Activated CD4-positive, alpha-beta T cell treated with anti-CD3 and anti-CD28 coated beads for 36 hours (primary cell): ENCODE measurements at places on chromosomes 3 and 15. TPM values are rescaled to one million over a fixed set of nuclear protein-coding genes. Genes with fewer than 3 reads are reported as not detected.

DNA sequence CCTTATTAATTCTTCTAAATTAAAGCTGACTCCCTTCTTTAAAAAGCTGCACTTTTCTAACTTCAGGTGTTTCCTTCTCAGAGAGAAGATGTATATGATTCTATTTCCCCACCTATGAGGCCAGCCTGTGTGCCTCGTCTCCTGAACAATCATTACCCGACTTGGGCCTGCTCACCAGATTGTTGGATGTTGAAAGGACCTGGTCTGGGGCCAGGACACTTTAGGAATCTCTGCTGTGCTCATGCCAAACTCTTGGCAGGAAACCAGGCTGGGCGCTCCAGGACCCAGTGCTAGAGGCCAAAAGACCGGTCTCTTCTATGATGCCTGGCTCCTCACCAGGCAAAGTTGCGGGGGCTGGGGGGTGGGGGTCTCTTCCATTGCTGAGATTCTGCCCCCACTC lies 16.9 kb upstream of the LRRC31 start:
- DNase-seq: no peak

- no peak for DNase-seq
Observed at GRCh38 chr3:23422517-23422851, 219.4 kb downstream of the UBE2E2 start.

GRCh38 chr3:45153658-45154437 lies 7.7 kb upstream of the CDCP1 start:
- no peak for DNase-seq

DNA sequence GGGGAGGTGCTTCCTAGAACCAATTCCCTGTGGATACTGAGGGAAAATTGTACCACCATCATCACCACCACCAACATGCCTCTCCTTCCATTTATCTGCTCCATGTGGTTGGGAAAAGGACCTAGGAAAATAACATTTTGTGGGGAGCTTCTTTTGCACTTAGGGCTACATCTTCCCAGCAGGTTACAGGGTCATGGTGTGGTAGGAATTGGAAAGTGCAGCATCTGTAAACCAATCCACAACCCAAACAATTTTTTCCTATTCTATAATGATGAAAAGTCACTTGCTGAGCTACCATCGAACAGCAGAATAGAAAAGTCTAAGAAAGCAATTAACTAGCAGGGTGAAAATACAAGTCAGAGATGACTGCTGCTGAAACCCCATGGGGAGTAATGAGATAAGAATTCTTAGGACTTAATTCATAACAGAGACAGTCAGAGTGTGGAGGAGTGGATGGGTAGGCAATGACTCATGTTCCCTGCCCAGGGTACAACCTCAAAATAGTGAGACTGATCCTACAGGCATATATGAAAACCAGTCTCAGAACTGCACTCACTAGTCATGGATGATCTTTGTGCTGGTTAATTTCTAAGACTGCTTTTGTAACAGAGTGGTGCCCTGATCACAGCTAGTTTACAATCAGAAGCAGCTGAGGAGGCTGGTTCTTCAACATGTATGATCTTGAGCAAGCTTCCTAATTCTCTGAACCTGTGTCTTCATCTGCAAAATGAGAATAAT lies 38.1 kb upstream of the LEKR1 start:
- DNase-seq: peak; percentile 55

GRCh38 chr3:25420147-25420546 lies 7.9 kb upstream of the RARB start:
- DNase-seq: no peak

DNA sequence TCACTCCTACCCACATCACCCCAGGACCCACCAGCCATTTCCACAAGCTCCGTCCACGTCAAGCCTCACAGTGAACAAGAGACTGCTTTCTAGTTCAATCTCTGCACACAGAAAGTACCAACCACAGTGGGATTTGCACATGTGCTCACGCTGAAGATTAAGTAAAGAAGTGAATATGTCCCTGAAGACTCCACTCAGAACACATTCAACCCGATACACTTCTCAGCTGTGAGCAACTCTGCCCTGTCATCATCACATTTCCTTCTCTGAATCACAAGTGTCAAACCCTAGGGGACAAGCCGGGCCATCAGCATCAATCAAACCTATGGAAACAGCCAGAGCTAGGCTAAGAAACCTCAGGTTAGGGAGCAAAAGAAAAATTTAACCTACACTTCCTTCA lies 1.9 kb downstream of the STIMATE start:
- peak; percentile 69 for DNase-seq

GRCh38 chr3:110569073-110569472 lies 502.5 kb upstream of the NECTIN3 start:
- DNase-seq: no peak

DNA sequence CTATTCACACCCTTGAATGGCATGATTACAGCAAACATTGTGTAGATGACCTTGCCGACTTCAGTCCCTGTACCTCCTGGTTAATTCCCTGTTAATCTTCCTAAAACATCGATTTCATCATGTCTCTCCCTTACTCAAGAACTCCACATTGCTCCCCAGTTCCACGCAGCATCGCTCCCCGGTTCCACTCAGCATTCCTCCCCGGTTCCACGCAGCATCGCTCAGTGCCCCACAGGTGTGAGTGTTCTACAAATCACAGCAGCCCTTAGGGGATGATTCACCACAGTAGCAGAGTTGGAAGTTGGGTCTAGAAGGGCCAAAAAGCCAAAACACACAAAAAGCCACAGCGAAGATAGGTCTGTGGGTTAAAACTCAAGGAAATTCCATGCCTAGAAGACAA lies 8.6 kb upstream of the TNK2 start:
- no peak for DNase-seq

- no peak for DNase-seq
Observed at GRCh38 chr3:90007778-90008499, 900.5 kb downstream of the EPHA3 start.

GRCh38 chr3:27715863-27716262 lies 6.3 kb downstream of the EOMES start:
- DNase-seq: no peak

DNA sequence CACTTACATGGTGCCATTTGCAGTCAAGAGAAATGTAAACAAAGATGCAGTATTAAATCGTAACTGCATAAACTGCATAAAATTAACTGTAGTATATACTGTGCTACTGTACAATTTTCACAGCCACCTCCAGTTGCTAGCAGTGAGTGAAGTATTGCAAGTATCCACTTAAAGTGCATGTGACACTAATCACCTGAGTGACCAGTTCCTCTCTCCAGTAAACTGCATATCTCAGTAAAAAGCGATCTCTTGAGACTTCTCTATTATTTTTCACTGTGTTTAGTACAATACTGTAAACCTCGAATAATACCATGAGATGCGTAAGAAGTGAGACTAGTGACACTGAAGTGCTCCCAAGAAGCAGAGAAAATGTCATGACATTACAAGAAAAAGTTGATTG lies 111.7 kb upstream of the PLXND1 start:
- DNase-seq: no peak

DNA sequence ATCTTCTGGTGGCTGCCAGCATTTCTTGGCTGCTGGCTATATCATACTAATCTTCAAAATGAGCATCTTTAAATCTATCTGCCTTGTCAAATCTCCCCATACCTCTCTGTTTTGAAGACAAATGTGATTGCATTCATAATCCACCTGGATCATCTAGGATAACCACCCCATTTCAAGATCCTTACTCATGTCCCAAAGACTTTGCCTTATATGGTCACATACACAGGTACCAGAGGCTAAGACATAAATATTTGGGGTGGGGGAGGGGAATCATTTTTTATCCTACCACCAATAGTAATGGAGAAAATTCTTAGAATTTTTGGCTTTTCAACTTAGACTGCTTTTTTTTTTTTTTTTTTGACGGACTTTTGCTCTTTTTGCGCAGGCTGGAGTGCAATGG lies 970.8 kb downstream of the PLOD2 start:
- no peak for DNase-seq

- DNase-seq: peak; percentile 30
Observed at GRCh38 chr3:127456471-127457093, 134.0 kb downstream of the TPRA1 start.

DNA sequence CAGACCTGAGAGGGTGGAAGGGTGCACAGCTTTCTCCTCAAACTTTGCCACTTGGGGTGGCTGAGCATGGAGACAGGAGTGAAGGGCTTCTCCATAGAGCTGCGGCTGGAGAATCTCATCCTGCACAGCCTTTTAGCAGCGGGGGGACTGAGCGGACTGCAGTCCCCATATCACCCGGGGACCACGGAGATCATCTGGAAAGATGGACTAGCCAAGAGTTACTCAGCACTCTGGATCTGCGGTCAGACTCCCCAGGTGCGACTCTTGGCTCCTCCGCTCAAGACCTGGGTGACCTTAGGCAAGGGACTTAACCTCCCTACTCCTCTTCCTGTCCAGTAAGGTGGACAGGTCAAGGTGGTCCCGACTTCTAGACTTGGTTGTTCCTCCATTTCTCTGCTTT lies 125.8 kb upstream of the MEF2A start:
- DNase-seq: no peak

DNA sequence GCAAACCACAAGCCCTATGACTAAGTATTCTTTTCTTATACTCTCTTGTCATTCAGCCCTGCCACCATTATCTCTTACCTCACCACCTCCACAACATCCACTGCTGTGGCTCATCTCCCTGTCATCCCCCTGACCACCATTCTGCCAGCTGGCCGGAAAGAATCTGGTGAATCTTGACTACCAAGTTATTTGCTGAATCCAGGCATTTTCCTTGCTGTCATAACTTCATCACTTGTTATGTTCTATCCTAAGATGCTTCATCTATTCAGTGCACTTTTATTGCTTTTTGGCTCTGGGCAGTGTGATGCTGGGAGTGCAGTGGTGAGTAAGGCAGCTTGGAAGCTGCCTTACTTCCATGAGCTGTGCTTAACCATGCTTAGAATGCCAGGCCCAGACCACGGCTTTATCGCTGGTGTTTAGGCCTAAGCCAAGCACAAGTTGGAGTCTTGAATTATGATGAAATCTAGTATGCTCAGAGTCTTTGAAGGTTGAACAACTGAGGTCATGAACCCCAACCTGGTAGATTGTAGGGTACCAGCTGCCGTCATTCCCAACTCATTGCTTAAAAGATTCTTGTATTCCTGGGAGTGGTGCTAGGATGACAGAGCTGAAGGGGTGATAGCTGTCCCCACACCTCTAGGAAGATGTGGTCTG lies 27.0 kb upstream of the APH1B start:
- no peak for DNase-seq

DNA sequence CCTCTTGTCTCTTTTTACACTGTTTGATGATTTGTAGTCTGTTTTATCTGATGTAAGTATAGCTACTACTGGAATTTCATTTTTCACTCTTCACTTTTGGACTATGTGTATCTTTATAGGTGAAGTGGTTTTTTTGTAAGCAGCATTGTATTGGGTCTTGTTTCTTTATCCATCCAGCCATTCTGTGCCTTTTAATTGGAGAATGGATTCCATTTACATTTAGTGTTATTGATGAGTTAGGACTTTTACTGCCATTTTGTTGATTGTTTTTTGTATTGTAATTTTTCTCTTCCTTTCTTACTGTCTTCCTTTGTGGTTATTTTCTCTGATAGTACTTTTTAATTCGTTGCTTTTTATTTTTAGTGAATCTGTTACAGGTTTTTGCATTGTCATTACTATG lies 54.5 kb downstream of the RNF13 start:
- no peak for DNase-seq

DNA sequence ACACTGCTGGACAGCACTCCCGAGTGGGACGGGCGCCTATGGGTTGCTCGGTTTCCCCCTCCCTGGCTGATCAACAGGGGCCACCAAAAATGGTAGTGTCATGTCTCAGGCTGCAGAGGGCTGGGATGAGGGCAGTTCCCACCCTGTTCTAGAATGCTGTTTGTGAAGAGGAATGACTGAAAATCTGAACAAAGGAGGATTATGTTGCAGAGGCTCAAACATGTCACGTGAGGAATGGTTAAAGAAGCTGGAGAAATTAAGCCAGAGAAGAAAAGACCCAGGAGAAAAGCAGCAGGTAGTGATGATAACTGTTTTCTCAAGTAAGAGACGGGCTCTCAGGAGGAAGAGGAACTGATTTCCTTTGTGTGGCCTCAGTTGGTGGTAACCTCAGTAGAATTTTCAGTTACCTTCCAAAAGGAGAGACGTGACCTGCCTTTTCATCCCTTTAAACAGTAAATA lies 10.4 kb downstream of the SPG21 start:
- DNase-seq: no peak

DNA sequence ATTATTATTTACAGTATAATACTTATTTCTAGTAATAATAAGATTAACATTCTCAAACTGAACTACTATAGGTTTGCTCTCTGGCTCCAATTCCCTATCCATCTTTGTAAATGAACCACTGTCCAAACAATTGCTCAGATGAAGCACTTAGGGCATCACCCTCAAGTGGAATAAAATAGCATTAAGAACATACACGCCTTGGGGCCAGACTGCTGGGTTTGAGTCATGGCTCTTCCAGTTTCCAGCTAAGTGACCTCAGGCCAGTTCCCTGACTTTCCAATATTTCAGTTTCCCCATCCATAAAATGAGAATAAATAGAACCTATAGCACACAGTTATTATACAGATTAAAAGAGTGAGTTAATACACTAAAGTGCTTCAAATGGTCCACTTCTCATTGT lies 507.2 kb downstream of the MAGI1 start:
- no peak for DNase-seq

DNA sequence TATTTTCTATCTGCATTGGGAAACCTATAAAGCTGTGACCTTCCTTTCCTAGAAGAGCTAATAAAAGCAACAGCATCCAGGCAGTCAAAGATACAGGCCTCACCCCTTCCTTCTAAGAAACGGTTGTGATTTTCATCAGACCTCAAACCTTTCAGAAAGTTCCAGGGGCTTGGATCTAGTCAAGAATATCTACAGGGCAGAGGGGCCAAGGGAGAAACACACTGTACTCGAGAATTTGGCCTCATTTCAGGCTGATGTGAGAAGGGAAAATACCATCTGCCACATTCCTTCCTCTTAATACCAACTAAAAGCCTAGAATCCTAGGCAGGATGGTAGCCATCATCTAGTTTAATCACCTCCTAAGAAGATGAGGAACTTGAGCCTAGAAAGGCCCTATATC lies 24.5 kb upstream of the BCL6 start:
- DNase-seq: no peak

GRCh38 chr3:47877290-47877689 lies 74.4 kb downstream of the DHX30 start:
- DNase-seq: no peak

GRCh38 chr3:156341831-156342416 lies 213.0 kb downstream of the SSR3 start:
- no peak for DNase-seq

SNTN gene
- not detected for total RNA-seq

OIP5 gene
- 11.5 TPM for total RNA-seq

SEMA3G gene
- total RNA-seq: not detected

AGTR1 gene
- total RNA-seq: not detected

NTRK3 gene
- 0.88 TPM for total RNA-seq

WDR49 gene
- not detected for total RNA-seq

P2RY12 gene
- total RNA-seq: not detected

SH2D7 gene
- not detected for total RNA-seq

SOX14 gene
- total RNA-seq: not detected

RARRES1 gene
- total RNA-seq: not detected

SMCO1 gene
- not detected for total RNA-seq

TM4SF18 gene
- not detected for total RNA-seq
